Inflammatory macrophage treated with lipopolysaccharide for 4 hours (primary cell): ENCODE measurements at places on chromosomes 16 and 17.

- DNase-seq, result no peak
These were observed 5.5 kb downstream of the CREBBP start for GRCh38 chr16:3874794-3875692.

DNA sequence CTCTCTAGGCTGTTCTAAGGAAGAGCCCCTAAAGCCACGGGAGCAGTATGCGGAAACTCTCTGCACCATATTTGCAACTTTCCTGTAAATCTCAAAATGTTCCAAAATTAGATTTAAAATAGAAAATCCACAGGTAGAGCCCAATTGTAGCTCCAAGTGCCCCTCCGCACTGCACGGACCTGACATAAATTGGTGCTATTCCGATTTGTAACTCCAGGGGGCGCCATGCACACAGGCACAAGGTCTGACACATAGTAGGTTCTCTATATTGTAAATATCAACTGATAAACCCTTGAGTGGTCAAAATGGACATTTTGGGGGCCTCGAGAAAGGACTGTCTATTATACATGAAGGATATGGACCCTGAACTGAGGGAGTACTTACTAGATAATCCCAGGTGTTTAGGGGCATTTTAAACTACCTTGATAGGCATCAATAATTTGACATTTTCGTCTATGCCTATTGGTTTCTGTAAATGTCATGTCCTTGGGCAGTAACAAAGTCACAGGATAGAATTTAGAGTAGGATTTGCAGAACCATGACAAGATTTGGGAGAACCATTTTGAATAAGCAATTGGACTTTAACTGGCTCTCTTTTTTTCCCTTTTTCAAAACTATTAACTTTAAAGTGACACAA lies 36.6 kb upstream of the TMEM132E start:
- peak; percentile 32 for DNase-seq

DNA sequence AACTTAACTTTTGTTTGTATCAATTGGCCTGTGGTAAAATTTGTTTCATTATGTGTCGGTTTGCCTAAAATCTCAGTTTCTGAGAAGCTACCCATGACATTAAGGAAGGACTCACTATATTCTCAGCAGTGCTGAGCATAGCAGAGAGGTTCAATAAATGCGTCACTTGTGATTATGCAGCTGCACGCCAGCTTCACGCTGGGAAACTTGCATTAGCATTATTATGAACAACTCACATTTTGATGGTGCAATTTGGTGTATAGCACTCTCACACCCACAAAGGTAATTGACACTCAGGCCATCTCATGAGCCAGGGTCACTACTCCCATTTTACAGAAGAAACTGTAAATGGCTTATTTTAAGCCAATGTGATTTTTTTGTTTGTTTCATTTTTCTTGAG lies 80.6 kb upstream of the SALL1 start:
- DNase-seq, result no peak

DNA sequence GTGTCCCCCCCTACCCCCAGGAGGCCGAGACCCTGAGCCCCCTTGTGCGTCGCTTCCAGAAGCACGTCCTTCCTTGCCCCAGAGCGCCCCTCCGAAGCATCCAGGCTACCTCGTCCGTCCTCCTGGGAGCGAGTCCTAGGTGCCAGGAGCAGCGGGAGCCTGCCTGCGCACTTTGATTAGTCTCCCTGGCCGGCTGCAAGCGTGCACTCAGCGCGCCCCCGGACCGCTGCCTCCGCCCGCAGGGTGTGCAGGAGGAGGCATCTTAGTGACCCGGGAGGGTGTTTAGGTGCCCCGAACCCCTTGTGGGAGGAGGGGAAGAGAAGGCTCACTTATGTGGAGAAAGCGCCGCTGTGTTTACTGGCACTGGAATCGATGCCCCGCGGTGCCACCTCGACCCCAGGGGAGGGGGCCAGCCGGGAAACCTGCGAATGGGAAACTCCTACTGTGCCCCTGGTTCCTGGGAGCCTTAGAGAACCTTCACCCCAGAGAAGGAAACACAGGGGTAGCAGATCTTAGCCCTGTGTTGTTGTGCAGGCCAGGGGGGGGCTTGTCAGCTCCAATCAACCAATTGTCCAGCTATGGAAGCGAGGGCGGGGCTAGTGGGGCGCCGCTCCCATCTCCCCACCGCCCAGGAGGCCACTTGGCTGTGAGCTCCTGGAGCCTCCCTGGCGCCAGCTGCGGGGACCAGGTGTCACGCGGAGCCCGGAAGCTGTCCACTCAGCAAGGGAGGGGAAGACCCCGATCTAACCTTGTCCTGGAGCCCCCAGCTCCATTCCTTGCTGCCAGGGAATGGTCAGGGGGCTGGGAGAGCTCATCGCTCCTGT lies 922.8 kb upstream of the EEF2KMT start:
- no peak for DNase-seq

GRCh38 chr17:6358131-6358530 lies 76.8 kb downstream of the AIPL1 start:
- DNase-seq, result no peak

DNA sequence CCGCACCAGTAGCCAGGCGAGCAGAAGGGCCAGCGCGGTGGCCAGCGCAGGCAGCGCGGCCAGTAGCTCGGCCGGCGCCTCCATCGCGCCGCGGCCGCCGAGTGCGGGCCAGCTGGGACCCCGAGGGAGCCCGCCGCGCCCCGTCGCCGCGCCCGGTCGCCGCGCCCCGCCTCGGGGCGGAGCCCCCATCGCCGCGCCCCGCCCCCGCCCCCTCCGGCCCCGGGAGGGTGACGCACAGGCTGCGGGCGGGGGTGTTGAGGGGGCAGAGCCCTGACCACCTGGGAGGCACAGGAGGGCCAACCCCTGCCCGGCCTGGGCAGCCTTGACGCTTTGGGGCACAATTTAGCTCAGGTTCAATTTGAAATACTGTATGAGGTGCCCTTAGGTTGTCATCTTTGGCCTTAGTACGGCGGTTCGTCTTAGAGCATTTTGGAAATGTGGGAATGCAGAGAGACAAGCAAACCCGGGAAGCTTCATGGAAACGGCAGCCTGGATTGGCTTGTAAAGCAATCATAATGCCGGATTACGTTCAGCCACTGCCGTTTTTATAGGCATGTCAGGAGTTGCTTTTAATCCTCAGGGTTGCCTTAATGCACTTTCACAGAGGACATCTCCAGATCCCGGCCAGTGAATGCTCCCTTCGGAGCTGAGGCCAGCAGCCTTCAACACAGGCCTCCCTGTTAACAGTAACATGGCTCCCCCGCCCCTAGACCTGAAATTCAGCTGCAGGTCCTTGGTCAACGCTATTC lies at the start of gene MXRA7:
MXRA7 (minus strand) TSS at position 103 of the 749 bp plus-strand sequence; CDS start at position 84, 19 bp downstream.
- peak; percentile 43 for DNase-seq

GRCh38 chr16:88798772-88799455 lies 4.7 kb upstream of the CDT1 start:
- no peak for DNase-seq

GRCh38 chr16:53224951-53225533 lies 170.3 kb downstream of the CHD9 start:
- peak; percentile 70 for DNase-seq

DNA sequence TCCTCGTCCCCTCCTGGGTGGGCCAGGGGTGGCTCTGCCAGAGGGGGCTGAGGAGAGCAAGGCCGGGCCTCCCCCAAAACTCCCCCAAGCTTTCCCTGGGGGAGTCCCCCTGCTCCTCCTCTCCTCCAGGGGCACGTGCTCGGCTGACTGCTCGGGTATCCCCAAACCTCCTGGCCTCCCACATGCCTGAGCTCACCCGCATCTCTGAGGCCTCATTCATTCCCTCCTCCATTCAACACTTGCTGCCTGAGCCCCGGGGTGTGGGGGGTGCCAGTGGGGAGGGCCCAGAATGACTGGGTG lies 83.1 kb downstream of the RTN4RL1 start:
- no peak for DNase-seq

- DNase-seq, result peak; percentile 24
These were observed 947 bp downstream of the SLC7A6OS start for GRCh38 chr16:68309799-68310198.

DNA sequence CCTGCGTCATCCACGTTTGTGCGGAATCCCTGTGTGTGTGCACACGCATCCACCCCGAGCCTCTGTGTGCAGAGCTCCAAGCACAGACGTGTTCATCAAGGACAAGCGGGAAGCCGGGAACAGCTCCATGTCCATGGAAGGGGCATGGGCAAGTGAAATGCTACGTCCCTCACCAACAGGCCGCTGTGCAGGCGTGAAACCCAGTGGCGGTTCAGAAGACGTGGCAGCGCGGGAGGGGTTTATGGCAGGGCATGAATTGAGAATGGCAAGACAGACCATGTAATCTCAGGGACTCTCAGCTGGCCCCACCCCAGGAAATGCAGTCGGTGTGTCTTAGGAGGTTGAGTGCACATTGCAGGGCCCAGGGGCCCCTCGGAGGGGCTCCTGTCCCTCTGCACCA lies 52.7 kb downstream of the TBC1D16 start:
- no peak for DNase-seq

DNA sequence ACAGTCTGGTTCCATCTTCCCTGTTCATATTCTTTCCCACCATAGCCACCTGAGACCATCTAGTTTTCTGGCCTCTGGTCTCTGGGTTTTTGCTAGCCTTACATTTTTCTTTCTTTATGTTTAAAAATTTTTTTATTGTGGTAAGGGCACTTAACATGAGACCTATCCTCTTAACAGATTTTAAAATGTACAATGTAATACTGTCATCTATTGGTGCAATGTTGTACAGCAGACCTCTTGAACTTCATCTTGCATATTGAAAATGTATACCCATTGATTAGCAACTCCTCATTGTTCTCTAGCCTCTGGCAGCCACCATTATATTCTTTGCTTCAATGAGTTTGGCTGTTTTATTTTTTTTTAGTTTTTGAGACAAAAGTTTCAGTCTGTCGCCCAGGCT lies 39.2 kb downstream of the ITGAM start:
- DNase-seq, result no peak

DNA sequence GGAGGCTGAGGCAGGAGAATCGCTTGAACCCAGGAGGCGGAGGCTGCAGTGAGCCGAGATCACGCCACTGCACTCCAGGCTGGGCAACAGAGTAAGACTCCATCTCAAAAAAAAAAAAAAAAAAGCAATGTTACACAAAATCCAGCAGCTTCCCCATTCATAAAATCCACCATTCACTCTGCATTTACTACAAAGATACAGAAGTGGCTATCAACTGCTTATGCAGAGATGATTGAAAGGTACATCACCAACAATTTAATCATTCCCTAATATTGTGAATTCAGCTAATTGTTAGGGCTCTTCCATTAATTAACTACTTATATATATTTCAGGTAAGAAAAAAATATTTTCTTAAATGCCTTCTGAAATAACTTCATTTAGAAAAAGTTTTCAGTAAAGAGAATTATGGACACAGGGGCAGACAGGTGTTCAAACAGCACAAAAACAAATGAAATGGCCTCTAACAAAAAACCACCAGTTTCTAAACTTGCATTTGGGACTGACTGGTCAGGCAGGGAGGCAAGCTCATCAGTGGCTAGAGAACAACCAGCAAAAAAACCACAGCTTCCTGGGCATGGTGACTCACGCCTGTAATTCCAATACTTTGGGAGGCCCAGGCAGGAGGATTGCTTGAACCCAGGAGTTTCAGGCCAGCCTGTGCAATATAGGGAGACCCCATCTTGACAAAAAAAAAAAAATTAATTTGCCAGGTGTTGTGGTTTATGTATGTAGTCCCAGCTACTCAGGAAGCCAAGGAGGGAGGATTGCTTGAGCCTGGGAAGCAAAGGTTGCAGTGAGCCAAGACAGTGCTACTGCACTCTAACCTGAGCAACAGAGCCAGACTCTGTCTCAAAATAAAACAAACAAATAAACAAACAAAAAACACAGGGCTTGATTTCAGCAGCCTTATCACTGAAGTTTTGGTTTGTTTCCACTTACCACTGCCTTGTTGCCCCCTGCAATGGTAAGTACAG lies 26.3 kb downstream of the ERN1 start:
- DNase-seq, result peak; percentile 53

DNA sequence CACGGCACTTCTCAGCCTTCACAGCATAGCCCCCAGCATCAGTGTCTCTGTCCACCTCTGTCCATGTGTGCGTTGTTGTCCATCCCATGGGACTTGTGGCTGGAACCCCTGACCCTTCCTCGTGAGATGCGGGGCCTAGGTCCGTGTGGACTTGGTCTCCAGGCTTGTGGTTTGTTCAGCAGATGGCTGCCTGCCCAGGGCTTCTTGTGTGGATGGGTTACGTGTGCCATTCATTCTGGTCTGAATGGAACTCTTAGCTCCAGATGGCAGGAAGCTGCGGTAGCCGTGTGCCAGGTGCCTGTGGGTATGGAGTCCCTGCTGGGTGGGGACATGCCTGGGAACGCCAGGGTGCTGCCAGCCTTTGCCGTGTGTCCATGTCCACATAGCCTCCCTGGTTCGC lies 31.7 kb upstream of the NUDT16L1 start:
- DNase-seq, result no peak

DNA sequence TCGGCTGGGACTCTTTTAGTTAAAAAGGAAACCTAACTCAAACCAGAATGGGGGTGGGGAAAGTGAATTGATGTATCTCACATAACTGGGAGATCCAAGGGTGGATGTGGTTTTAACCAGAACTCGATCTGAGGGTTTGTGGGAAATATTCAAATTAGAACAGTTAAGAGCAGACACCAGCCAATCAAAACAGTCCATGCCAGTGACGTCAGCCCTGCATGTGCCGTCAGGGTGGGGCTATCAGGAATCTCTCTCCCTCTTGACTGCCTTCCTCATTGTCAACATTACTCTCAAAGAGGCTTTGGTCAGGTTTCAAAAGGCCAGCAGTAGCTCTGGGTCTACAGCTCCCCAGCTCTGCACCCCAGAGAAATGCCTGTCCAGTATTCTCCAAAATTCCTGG lies 94.2 kb upstream of the HSBP1 start:
- no peak for DNase-seq

DNA sequence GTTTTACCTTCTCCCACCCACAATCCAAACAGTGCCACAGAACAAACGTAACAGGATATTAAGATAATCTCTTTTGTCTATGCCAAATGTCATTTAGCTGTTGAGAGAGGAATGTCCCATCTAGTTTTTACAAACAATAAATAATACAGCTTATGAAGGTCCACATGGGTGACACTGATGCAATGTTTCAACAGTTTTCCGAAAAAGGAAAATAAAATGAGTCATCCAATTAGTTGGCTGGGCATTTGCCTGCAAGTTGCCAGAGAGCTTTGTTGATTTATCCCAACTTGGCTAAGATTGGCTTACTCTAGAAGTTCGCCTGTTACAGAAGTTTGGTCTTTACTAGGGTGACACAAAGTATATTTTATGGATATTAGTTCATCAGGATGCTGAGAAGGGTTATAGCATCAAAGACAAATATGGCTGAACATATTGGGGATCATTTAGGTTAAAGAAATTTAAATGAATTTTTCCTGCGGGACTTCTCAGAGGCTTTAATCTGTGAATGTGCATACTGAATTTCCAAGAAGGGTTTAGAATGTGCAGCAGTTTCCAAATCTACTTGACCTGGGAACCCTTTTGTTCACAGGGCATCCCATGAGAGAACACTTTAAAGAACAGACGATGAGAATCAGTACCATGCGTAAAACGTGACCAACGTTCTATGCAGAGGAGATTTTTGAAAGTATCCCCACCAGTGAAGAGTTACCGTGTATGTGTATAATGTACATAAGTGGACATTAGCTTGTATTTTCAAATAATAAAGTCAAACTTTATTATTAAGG lies 73.1 kb downstream of the CDH13 start:
- no peak for DNase-seq

GRCh38 chr16:58814348-58814801 lies 80.3 kb upstream of the GOT2 start:
- DNase-seq, result peak; percentile 16
